ENCODE measurements at places on chromosomes 13 and 19.

- DNase-seq = no peak
Observed at GRCh38 chr13:50375792-50376191, 360.5 kb downstream of the KCNRG start.

- DNase-seq = no peak
Observed at GRCh38 chr13:42968906-42969305, 23.1 kb downstream of the EPSTI1 start.

DNA sequence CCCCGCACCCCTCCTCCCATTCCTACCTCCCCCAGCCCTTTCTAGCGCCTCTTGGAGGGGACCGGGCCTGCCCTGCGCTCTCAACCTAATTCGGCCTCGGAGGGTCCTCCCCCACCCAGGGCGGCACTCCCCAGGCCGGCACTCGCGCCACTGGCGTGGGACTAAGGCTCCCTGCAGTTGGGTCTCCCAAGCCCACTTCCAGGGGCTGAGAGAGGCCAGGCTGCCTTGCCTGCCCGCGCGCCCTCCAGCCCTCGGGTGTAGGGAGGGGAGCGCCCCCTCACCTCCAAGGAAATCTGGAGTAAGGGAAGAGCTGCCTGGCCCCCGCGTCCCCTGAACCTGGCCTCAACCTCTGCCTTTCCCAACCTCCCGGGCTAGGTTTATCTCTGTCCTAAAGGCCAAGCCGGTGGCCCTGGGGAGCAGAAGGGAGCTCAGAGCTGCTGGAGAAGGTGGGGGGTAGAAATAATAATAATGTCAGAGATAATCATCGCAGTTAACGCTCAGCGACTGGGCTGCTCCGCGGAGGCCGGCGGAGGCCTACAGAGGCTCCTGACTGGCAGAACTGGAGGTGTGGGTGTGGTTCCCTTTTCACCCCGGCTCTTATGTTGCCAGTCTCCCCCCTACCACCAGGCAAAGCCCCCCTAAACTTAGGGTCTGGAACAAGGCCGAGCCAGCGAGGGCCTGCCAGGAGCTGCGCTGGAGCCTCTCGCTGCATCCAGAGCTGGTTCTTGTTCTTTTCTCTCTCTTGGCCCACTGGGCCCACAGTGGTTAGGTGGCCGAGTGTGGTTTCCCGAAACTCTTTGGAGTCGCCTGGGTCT is 9.6 kb downstream of the ZIC2 start:
- DNase-seq = no peak

GRCh38 chr19:50505856-50506611 is 5.0 kb downstream of the JOSD2 start:
- DNase-seq = no peak

DNA sequence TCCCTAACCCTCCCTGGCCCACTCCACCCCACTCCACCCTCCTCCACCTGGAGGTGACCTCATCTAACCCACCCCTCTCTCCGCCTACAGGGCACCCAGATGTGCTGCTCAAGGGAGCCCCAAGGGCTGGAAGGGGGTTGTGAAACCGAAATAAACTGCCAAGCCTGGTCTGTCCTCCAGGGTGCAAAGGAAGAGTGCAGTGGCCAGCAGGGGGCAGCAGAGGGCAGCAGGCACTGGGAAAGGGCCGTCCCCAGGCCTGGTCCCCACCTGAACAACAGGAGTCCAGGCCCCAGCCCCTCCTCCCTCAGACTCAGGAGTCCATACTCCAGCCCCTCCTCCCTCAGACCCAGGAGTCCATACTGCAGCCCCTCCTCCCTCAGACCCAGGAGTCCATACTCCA is 8.4 kb upstream of the BCAM start:
- peak; percentile 91 for DNase-seq

GRCh38 chr13:95684418-95684817 is 7.5 kb downstream of the DNAJC3 start:
- DNase-seq = peak; percentile 0

All from GM13977 (cell line).